ENCODE measurements at places on chromosomes 12 and 14.

DNA sequence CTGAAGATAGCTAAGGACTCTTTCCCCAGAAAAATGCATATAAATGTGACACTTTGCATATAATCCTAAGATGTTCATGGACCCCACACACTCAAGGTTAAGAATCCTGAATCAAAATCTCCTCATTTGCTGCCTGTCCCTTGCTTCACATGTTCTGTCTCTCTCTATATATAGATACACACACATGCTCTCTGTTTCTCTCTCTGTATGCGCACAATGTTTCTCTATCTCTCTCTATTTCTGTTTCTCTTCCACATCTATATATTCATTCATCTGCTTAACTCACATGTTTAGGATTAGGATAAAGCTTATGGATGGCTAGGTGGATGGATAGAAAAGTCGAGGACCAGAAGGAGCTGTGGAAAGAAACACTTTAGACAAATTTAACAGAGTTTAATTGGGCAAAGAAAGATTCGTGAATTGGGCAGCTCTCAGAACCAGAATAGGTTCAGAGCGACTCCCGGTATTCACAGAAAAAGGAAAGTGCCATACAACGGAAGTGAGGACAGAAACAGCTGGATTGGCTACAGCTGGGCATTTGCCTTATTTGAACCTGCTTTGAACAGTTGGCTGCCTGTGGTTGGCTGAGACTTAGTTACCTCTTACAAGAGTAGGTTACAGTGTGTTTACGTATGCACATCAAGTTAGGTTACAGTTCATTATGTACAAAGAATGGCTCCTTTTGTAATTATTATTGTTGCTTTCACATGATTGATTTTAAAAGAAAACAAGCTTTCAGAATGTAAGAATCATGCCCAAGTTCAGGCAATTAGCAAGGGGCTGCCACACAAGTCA lies 57.6 kb downstream of the EMP1 start:
- DNase-seq: no peak

DNA sequence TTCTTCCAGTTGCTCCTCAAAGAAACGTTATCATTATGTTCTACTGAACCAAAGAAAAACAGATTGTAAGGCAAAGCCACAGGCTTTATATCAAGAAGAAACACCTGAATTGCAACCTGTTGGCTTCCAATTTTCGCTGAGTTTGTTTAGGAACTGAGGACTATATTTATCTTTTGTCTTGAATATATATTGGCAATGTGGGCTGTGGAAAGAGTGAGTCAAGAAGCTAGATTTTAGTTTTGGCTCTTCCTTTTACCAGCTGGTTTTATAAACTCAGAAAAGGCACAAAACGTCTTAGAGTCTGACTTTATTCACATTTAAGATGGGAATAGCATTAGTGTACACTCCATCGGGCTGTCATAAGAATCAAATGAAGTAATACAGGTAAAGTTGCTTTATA lies 10.4 kb upstream of the PTHLH start:
- no peak for DNase-seq

DNA sequence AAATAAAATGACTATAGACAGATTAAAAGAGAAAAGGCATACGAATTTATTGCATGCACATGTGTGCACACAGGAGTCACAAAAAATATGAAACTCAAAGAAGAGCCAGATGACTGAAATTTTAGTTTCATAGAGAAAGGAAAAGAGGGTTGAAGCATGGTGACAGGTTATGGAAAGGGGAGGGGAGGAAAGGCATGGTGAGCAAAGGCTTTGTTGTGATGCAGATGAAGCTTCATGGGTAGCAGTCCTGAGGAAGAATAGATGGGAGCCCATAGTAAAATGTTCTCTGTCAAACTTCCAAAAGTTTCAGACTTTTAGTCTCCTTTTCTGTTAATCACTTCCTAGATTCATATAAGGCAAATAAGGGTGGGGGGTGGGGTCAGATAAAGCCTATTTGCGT lies 612.7 kb upstream of the ATP2B1 start:
- DNase-seq: no peak

- no peak for DNase-seq
These were observed 7.0 kb downstream of the AREL1 start for GRCh38 chr14:74705613-74706500.

DNA sequence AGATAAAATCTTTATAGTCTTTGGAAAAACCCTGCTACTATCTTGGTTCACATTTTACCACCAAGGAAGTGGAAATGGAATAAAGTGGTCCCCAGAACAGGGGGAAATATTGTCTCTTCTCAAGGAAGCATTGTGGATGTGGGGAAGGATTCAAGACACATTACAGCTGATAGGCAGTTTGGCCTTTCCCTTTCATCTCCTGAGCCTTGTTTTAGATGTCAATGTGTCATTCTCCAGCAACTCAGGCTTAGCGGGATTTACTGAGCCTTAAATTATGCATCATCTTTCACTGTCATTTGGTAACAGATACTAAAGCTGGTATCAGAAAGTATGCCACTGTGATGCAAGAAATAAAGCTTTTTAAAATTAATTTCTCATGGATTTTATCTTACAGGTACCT lies 136.2 kb downstream of the STXBP6 start:
- DNase-seq: no peak
